ENCODE measurements at places on chromosomes 12 and 14. TPM values are rescaled to one million over a fixed set of nuclear protein-coding genes. Genes with fewer than 3 reads are reported as not detected.
A peak's percentile ranks its signal among the peaks of the same experiment; 100 is the strongest.

The MORN3 gene
- 0.47 TPM for total RNA-seq

The CPNE6 gene
- not detected for total RNA-seq

- no peak overlapping the region for H3K4me3 ChIP-seq
- H3K27me3 ChIP-seq = no peaks in the 10 kb centered on the region
- no peaks in the 10 kb centered on the region for H3K36me3 ChIP-seq
- no peaks in the 10 kb centered on the region for H3K4me1 ChIP-seq
- no peak overlapping the region for H3K27ac ChIP-seq
These were observed 132.4 kb upstream of the CNTN1 start for GRCh38 chr12:40559865-40560264.

- no peaks in the 10 kb centered on the region for H3K27me3 ChIP-seq
- H3K4me3 ChIP-seq = no peak overlapping the region
- no peak for DNase-seq
- no peaks in the 10 kb centered on the region for H3K36me3 ChIP-seq
- no peak overlapping the region for H3K27ac ChIP-seq
These were observed 15.0 kb upstream of the ARMH4 start for GRCh38 chr14:58167057-58167456.

The GAPDH gene
- 5,853 TPM for total RNA-seq

- no peak overlapping the region for H3K4me3 ChIP-seq
- no peaks in the 10 kb centered on the region for H3K4me1 ChIP-seq
- H3K27me3 ChIP-seq = no peaks in the 10 kb centered on the region
These were observed 80.1 kb downstream of the CEP83 start for GRCh38 chr12:94379479-94380113.

DNA sequence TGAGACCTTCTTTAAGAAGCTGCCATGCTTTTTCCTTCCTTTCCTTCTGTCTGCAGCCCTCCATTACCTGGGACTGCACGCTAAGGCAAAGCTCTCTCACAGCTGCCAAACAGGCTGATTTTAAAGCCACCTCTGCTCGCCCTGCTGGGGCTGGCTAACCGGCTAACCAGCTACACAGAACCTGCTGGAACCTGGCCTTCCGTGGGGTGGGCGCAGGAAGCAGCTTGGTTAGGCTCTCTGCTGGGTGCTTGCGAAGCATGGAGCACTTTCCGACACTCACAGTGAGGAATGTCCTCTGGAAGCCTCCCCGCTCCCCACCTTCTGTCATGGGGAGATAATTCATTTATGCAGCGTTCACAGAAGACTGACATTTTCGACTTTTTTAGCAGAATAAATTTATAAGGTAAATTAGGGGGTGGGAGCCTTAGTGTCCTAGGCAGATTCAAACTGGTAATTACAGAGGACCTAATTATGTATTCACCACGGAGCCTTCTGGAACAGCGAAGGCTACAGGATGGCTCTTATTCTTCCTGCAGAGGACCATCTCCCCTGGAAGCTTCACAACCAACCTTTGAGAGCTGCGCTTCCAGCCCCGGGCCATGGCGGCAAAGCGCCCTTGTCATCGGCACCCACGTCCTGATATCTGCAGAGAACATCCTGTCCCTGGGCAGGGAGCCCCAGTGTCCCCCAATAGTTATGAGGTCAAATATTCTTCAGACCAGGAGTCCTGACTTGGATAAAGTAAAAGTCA is 12.4 kb upstream of the BCL11B start:
- DNase-seq = peak; percentile 30
- no peaks in the 10 kb centered on the region for H3K27me3 ChIP-seq
- no peaks in the 10 kb centered on the region for H3K36me3 ChIP-seq
- H3K27ac ChIP-seq = no peak overlapping the region
- peaks cover 4% of the 10 kb centered on the region for H3K4me1 ChIP-seq
- no peak overlapping the region for H3K4me3 ChIP-seq

DNA sequence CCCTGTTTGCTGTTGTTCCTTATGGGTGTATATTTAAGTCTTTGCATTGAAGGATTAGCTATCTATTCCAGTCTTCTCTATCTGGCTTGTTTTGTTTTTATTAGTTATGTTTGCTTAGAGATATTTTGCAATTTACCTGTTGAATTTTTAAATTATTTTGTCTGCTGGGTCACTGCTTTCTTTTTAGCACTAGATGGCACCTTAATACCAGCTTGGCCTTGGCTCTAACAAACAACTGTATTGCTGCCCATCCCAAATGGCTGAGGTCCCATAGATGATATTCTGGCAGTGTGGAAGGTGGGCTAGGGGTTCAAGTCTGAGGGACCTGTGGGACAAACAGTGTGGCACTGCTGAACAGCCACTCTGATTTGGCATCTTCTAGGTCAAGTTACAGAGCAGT is 144.0 kb upstream of the FBXO33 start:
- H3K27me3 ChIP-seq = no peaks in the 10 kb centered on the region
- H3K27ac ChIP-seq = no peak overlapping the region
- peak; percentile 44 for DNase-seq

GRCh38 chr14:80764496-80764895 is 177.0 kb downstream of the CEP128 start:
- H3K4me3 ChIP-seq = no peak overlapping the region
- no peak for DNase-seq
- no peaks in the 10 kb centered on the region for H3K27me3 ChIP-seq
- no peak overlapping the region for H3K27ac ChIP-seq
- H3K36me3 ChIP-seq = no peaks in the 10 kb centered on the region
- no peaks in the 10 kb centered on the region for H3K4me1 ChIP-seq
